Globus pallidus (tissue), 1 donor: ENCODE measurements at places on chromosomes 5 and 9.

GRCh38 chr9:138022756-138023393 is 145.3 kb downstream of the CACNA1B start:
- no peak for DNase-seq

- DNase-seq: no peak
Observed at GRCh38 chr5:14063691-14064090, 79.5 kb upstream of the TRIO start.

GRCh38 chr5:159091065-159091464 is 8.7 kb downstream of the EBF1 start:
- no peak for DNase-seq

DNA sequence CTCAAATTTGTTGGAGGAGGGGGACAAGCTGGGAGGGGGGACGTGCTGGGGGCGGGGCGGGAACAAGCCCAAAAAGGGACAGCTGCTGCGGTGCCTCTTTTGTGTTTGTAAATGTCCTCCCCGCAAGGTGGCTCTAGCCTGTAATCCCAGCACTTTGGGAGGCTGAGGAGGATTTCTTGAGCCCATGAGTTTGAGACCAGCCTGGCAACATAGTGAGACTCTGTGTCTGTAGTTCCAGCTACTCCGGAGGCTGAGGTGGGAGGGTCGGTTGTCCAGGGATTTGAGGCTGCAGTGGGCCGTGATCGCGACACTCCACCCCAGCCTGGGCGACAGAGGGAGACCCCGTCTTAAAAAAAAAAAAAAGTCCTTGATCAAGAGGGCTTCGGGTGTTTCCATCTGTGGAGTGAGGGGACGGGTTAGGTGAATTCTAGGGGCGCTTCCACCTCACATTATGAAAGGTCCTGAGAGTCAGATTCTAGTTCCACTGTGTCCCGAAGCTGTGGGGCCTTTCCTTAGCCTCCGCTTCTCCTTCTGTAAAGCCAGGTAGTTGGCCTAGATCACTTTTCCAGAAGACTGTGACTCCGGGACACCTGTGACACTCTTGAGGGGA is 779 bp upstream of the CTNNA1 start:
- DNase-seq: peak; percentile 26
